ENCODE measurements at places on chromosomes 6 and 20. TPM values are rescaled to one million over a fixed set of nuclear protein-coding genes. Genes with fewer than 3 reads are reported as not detected.

- DNase-seq: no peak
Observed at GRCh38 chr6:104754788-104755409, 104.8 kb downstream of the HACE1 start.

GRCh38 chr6:88165844-88166492 is at the start of gene CNR1:
Gene CNR1, minus strand, starts transcription at chr6:88166347. Its CDS starts 21,073 bp downstream, at chr6:88145274.
- DNase-seq: no peak

GRCh38 chr6:54935739-54936138 is 89.2 kb downstream of the FAM83B start:
- DNase-seq: no peak

DNA sequence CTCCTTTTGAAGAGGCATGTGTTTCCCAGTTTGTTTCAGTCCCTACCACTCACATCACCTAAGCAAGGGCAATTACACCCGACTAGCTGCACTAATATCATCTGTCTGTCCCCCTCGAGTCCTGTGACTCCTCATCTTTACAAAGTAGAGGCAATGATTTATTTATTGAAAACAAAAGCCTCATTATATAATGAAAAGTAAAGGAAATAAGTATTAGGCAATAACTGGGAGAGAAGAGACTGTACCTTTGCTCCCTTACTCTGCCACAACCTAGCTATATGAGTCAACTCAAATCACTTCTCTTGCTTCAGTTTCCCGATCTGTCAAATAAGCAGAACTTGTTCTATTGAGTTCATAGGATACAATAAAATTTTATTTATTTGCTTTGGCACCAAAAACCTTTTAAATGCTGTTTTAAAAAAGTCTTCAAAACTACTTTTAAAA is 38.9 kb downstream of the CSNK2A1 start:
- DNase-seq: no peak

- DNase-seq: peak; percentile 70
Observed at GRCh38 chr6:32439602-32440214, at the start of gene HLA-DRA. Gene HLA-DRA, plus strand, starts transcription at chr6:32439887. Its CDS starts 64 bp downstream, at chr6:32439951.

DNA sequence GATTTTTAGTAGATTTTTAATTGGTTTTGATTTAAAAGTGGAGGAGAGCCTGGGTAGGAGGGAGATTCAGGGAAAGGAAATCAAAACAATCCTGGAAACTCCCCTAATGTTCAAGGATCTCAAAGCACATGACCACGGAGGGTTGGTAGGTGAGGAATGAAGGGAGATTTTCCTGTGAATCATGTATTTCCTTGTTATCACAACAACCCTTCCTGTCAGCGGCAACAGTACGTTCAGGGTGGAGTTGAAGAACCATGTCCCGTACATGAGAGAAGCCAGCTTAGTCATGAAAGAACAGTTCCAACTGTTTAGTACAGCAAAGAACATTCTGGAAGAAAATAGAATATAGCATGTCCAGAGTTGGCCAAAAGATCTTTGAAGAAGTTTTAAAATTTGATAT is 79.4 kb upstream of the SCAF8 start:
- DNase-seq: no peak

DNA sequence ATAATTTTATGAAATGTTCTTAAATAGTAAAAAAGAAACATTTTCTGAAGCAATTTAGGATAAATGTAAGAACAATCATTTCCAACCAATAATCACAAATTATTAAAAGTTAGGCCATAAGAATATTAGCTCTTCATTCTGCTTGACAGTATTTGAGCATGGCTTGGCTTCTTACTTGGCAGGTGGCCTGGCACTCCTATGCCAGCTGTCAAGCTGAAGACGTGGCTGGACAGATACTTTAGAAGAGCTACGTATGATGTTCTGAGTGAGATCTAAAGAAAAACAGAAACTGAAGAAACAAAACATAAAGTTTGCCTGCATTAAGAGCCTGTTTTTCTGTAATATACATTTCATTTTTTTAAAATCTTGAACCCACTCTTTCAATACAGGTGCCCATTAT is 438.9 kb downstream of the GRIK2 start:
- DNase-seq: no peak

BMP2 gene
- total RNA-seq: not detected

CRISP2 gene
- not detected for total RNA-seq

BMP6 gene
- total RNA-seq: not detected

SAMD5 gene
- not detected for total RNA-seq

ZBTB9 gene
- 9.9 TPM for total RNA-seq
